ENCODE measurements at places on chromosomes 7 and 10. TPM values are rescaled to one million over a fixed set of nuclear protein-coding genes. Genes with fewer than 3 reads are reported as not detected.

DNA sequence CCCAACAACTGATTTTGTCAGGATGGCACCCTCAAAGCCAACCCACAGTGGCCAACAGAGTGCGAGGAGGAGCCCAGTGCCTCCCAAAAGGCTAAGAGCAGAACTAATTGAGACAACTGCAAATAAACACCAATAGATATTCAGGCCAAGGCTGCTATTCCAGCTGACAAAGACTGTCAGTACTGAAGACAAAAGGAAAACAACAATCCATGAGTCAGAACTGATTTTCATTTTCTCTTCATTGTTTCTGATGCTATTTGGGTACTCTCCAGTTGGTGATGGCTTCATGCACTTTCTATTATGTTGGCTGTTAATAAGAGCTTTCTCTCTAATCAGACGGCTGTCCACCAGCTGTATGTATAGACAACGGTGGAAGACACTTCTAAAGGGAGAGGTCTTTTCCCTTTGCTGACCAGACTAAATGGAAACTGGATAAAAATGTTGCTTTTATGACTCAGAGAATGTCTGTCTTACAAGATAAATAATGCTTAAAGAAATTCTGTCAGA, 515.9 kb downstream of the PARD3 start:
- no peak for DNase-seq

DNA sequence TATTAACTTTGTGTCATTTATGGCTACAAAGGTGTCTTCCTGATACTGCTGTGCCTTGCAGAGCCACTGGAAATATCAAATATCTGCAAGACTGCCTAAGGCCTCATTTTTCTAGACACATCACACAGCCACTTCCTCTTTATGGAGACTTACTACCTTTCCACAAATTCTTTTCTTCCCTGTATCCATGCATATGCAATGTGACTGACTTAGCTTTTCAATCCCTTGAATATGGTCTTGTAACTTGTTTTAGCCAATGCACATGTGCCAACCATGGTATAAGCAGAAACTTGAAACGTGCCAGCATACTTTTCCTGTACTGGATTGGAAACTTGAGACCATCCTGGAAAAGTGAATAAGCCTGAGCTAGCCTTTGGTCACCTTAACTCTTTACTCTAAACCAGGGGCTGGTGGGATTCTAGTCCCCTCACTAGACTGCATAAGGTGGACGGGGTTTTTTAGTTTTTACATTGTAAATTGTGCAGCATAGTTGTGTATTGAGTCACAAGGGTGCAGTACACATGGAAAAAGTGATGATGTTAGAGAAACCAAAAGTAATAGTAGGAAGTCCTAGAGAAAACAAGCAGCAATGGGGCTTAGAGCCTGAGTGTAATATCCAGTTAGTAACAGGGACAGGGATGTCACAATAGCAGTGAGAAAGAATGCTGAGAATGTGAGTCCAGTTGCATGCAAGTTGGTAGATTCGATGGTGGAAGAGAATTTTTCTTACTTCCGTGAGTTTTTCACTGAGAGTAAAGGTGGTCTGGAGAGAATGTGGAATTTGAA, 879.5 kb downstream of the SORCS1 start:
- DNase-seq: no peak

GRCh38 chr10:114811862-114812261, 9.7 kb upstream of the FHIP2A start:
- DNase-seq: no peak

- no peak for DNase-seq
These were observed 120.7 kb downstream of the TES start for GRCh38 chr7:116331020-116331419.

DNA sequence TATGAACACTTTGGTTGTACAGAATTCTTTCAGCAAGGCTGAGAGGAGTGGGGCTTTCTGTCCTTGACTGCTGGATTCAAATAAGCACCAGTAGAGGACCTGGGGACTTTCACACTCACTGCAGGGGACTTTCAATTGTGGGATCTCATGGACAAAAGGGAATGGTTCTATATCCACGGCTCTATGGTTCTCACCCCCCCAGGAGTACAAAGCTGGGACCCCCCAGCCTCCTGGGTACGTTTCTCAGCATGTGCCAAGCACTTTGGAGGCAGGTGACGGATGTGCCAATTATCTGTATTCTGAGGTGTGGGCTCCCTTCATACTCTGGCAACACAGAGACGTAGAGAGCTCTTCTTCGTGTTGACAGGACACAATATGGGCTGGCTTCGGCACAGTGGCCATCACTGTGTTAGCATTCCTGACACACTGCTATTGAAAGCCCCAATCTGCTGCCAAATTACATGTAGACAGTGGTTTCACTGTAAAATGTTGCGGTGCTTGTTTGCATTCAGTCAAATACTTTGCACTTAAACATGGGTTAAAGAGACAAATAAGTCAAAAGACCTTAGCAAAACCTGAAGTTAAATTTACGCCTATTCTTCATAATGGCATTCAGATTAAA, 92.7 kb upstream of the SAMD8 start:
- DNase-seq: no peak

- no peak for DNase-seq
These were observed 500.5 kb downstream of the PHTF2 start for GRCh38 chr7:78299088-78299487.

DNA sequence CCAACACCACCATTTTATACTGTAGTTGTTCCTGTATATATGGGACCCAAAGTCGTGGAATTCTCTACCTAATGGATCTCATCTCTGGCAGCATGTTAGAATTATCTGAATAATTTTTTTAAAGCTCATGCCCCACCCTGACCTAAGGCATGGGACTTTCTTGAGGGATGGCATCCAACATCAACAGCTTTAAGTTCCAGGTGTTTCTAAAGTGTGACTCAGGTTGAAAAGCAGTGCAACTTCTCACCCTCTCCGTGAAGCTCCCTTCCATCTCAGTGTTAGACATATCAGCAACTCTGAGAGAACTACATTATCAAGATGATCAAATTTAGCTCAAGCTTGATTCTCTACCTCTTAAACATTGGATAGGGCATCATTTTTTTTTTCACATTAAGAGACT, 18.1 kb upstream of the RAB18 start:
- DNase-seq: no peak

- DNase-seq: no peak
These were observed 25.5 kb downstream of the NYAP1 start for GRCh38 chr7:100509231-100509630.

GRCh38 chr7:5685205-5685604, 96.3 kb downstream of the RNF216 start:
- DNase-seq: no peak

DNA sequence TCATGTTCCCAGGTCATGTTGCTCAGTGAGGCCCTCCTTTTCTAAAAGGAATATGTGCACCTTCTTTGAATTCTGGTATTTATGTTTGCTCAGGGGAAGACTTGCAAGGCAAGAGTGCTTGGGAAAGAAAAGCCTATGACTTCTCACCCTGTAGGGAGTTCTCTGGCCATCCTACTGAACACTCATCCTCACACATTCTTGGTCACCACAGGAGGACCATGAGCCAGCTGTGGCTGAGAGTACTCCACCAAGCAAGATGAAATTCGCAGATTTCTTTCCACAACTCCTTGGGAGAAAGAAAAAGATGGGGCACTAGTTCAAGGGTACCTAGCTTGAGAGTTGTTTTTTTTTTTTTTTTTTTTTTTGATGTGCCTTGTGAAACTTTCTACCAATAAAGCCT, 179.6 kb downstream of the FZD1 start:
- DNase-seq: no peak

DNA sequence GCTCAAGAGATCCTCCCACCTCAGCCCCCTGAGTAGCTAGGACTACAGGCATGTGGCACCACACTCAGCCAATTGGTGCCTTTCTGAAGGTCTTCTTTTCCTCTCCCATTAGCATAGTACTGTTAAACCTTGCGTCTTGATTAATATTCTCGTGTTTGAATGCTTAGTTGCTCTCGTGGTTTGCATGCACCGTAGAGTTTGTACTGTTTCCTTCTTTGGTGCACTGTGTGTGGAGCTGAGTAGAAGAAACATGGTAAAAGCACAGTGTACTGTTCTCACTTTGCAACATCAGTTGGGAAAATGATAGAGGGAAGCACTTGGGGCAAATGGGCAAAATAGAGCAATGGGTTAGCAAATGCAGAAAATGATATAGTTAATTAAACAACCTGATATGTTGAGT, 27.6 kb upstream of the RPA3 start:
- no peak for DNase-seq

DNA sequence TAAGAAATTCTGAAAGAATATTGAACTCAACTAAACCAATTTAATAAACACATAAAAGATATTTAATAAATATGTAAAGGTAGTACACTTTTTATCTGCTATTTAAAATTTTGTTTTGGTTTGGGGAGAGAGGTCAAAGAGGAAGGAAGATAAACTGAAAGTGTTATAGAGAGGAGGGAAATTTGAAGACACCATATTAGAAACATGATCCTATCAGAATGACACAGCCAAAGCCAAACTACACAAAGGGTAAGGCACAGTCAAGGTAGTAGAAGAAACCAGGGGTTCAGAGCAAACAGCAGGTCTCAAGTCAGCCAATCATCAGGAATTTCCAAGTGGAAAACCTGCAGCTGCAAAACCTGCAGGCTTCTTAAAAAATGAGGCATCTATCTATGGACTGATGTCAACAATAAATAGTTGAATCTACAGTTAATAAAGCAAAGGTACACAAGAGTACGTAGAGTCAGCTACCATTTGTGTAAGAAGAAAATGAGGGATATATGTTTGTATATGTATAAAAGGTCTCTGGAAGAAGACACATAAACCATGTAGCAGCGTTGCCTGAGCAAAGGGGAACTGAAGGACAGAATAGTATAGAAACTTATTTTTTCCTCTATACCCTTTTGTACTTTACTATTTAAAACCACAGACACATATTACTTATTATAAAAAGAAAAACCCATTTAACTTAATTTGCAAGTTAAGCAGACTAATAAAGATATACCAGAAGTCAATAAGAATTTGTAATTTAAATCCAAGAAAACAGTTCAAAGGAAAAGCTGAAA, 10.0 kb downstream of the ZNF800 start:
- DNase-seq: no peak

DNA sequence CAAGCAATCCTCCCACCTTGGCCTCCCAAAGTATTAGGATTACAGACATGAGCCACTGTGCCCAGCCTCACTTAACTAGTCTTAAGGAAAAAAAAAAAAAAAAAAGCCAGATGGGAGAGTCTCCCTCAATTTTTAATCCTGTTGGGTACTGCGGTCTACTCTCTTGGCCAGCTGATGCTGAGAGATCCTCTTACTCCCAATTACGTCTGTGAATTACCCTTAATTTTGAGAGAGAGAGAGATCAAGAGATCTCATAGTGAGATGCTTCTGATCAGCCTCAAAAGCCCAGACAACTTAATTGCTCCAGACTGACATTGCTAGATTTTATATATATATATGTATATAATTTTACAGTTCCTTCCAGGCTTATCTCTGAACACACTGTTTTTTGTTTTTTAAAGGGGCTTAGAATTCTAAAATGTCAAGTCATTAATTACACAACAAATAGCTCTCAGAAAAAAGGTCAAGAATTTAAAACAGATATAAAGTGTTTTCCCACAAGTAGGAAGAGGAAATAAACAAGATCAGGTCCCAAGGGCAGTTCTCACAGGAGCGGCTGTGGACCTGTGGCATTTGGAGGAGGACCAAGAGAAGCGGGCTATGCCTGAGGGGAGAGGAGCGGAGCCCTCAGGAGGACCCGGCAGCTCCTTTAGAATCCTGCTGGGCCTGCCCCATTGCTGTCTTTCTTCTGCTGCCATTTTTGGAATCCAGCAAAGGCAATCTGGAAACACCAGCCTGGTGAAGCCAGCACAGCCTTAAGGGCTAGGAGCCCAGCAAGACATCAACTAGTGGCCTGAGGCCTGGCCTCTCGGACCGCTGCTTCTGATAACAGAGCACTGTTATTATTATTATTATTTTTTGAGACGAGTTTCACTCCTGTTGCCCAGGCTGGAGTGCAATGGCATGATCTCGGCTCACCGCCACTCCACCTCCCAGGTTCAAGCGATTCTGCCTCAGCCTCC, 30.1 kb downstream of the DENND2A start:
- DNase-seq: peak; percentile 47

DNA sequence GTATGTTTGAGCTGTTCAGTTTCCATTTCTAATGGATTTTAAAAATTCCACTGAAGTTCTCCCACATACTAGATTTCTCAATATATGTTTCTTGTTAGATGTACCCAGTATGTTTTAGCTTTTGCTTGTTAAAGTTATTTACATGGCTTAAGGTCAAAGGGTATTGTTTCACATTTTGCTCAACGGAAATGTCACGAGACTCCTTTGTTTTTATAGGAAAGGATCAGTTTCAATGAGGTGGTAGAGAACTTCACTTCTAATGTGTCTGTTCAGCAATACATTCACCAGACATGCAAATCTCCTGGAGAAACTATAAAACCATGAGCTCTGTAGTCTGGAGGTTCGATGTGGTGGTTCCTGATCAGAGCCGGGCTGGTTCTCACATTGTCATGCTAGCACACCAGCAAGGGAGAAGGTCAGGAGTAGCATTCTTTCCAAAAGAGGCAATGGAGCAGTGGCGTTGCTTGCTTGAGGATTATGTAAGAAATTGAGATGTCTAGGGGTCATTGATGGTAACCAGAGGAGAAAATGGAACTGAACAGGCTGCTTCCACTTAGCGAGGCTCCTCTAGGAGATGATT, 114.0 kb downstream of the RAB18 start:
- DNase-seq: no peak

DNA sequence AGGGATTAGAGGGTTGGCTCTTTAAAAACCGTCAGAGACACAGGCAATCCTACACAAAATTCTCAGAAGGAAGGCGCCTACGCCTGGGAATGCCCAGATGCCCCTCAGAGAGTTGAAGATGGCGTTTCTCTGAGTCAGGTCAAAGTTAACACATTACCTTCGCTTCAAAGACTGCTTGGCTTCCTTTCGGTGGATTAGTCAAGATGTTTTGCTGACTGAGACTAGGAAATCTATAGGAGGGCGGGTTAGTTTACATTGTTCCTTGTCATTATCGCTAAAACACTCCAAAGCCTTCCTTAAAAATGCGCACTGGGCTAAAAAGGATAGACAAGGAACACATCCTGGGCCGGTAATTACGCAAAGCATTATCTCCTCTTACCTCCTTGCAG, 995 bp upstream of the CFTR start:
- DNase-seq: no peak

DNA sequence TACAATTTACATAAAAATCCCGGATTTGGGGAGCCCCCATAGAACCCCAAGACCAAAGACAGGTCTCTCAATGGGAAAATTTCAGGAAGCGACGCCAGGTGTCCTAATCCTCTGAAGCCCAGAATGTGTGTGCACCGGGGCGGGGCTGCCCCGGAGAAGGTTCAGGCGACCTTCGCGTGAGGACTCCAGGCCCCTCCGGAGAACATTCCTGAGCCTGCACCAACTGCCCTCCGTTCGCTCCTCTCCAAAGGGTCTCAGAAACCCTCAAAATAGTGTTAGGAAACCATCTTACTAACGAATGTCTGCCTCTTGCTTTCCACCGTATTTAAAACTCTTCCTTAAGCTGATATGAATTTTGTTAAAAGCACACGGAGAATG, 78.5 kb upstream of the INSIG1 start:
- DNase-seq: peak; percentile 33

Gene KLF14
- total RNA-seq: 1.8 TPM

Gene IRF5
- total RNA-seq: 48.2 TPM

Gene COBL
- 0.59 TPM for total RNA-seq

Gene IFIT1B
- 0.49 TPM for total RNA-seq

Gene MACC1
- 7.0 TPM for total RNA-seq

Gene ELAPOR2
- 17.3 TPM for total RNA-seq

Gene OR2A42
- 0.32 TPM for total RNA-seq

Data from spleen (tissue), 13 donors.